ENCODE measurements at places on chromosomes 1 and 21.

DNA sequence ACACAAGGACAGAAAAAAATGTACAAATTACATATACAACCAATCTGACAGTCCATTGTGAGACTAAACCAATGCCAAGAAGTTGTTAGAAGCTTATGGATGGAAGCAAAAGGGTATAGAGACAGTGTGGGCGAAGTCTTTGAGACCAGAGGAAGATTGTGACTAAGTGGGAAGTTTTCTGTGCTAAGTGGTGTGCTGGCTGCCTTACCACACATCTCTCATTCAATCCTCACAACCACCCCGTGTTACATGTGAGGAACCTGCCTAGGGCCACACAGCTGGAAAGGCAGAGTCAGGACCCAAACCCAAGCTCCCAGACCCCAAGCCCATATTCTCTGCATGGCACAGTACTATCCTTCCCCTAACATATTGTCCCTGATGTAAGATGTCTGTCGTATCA is 53.5 kb upstream of the DUSP10 start:
- DNase-seq: no peak

- no peak for DNase-seq
These were observed 136.4 kb upstream of the DEPDC1 start for GRCh38 chr1:68633141-68633919.

DNA sequence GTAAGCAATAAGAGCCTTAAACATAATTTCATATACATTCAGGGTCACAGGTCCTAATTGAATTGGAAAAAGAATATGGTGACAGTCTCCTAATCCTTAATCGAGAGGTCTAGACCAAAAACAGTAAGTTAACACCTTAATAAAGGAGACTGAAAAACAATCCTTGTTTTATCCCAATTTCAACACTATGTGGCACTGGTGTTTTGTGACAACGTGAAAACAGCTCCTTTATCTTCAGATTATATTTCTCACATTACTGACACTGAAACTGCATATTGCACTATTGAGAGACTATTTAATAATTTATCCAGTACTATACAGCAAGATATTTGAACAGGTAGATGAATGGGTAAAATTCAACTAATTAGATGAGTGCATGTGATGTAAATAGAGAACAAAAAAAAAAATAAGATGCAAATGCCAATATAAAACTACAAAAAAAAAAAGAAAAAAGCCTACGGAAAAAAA is 34.1 kb downstream of the TP53BP2 start:
- DNase-seq: no peak

- peak; percentile 89 for DNase-seq
These were observed 125.0 kb downstream of the TIAM1 start for GRCh38 chr21:31218830-31219608.

DNA sequence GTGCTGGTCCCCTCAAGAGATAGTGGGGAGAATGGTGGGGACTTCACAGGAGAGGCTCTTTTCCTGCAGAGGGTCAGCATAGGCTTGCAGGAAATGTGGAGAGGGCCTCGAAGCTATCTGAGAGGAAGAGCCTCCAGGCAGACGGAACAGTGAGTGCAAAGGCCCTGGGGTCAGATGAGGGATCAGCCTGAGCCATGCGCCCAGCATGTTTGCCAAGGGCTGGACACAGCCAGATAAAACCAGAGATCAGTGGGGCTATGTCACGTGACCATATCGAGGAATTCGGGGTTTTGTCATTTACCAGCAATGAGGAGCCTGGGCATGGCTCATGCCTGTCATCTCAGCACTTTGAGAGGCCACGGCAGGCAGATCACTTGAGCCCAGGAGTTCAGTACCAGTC is 6.5 kb upstream of the UTS2 start:
- no peak for DNase-seq

- no peak for DNase-seq
These were observed 100.9 kb upstream of the ST6GALNAC5 start for GRCh38 chr1:76766381-76766780.

GRCh38 chr1:34425046-34425445 is 248.3 kb downstream of the C1orf94 start:
- no peak for DNase-seq
